ENCODE measurements at places on chromosomes 7 and 10. TPM values are rescaled to one million over a fixed set of nuclear protein-coding genes. Genes with fewer than 3 reads are reported as not detected.

GRCh38 chr7:156527458-156527890 lies 113.1 kb upstream of the RNF32 start:
- DNase-seq: no peak

- DNase-seq: no peak
These were observed 56.6 kb upstream of the CELF2 start for GRCh38 chr10:10961072-10961471.

DNA sequence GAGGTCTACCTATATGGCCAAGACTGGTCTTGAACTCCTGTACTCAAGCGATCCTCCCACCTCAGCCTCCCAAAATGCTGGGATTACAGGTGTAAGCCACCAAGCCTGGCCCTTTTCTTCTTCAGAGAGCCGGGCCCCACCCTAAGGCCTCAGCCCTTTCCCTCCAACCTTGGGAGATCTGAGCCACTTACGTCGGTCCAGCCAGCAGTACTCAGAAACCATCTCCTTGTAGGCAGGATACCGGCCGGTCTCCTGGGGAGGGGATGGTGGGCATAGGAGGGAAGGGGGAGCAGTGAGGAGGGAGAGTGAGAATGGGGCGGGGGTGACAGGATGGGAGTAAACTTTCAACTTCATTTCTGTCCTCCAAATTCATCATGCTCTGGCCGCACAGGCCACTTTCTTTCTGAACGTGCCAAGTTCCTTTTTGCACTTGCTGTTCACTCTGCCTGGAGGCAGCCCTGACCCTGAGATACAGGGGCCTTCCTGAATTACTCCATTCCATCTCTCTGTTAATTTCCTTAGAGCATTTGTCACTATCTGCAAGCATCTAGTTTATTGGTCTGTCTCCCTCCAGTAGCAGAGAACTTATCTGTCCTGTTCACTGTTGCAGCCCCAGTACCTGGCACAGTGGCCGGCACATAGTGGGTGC lies 10.4 kb downstream of the PDZD7 start:
- no peak for DNase-seq

DNA sequence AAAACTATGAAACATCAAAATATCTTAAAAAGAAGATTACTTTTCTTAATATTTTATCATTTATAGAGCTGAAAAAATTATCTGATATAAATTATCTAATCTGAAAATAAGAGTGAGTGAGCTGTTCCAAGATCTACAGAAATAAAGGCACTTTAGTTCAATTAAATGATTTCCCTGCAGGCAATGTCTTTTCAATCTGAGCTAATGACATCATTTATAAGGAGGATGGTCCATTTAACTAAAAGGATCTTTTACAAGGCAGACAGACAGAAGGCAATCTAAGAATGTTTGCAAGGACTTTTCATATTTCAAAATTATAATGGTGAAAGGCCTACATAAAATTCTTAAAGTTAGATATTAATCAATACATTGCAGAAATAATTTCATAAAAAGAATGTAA lies 71.8 kb downstream of the SKAP2 start:
- DNase-seq: no peak

DNA sequence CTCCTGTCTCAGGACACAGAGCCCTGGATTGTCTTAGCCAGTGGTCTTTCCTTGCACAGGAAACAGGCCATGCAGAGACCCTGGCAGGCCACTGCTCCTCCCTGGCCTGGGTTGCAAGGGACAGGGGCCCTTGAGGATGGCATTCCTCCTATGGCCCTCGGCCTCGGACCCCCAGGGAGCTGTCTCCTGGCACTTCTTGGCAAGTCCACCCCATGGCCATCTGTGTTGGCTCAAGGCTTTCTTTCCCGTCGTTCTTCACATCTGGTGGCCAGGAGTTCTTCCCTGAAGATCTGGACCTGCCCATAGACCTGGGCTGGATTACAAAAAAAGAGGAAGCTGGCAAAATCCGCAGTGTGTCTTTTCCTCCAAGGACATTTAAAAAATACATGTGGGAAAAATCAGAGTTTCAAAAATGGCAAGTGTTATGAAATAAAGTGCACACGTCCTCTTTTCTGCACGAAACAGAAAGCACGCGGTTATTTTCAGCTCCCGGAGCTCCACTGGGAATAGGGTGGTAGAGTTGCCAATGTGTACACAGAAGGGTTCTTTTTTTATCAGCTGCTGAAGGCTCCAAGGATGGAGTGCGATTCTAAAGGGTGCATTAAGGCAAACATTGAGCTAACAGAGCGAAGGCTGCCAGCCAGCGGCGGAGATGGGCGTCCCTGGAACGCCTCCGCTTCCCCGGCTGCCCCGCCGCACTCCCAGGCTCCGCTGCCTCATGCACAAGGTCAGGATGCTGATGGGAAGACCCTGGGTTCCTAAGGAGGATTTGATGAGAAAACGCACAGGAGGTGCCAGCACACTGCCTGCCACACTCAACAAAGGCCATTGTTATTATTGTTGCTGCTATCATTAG lies 62.8 kb upstream of the FAM20C start:
- no peak for DNase-seq

- no peak for DNase-seq
These were observed 42.5 kb downstream of the PRKAG2 start for GRCh38 chr7:151834271-151835035.

Gene GPER1
- total RNA-seq: 0.37 TPM

Gene TSPAN12
- 6.1 TPM for total RNA-seq

Data from PC-9 (cell line).